Bone marrow (tissue), 2 donors: ENCODE measurements at places on chromosomes 16 and 17.

DNA sequence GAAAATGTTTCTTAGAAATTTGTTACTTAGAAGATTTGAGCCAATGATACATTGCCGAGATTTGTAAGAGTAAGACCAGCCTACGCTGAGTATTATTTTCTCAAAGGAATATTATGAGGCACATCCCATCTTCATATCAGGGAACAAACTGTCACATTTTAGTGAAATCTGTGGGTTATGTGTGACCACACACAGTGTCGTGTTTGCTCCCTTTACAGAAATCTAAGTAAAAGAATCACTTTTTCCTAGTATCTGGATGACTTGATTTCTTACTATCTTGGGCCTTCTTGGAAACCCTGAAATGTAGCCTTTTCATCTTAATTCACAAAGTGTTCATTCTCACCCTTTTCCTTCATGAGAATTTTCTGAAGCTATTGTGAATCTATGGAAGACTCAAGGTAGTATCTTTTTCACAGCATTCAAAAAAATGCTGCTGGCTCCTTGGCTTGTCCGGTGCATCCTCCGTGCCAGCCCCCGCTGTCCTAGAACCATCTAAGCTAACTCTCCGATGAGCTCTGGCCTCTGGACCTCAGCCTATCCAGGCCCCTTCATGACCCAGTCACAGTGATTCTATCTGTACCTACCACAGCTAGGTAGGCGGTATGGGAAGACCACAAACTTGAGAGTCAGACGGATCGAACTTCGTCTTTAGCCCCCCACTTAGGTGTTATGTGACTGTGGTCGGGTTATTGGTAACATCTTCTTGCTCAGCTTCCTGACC lies 524.3 kb downstream of the MAF start:
- no peak for DNase-seq

DNA sequence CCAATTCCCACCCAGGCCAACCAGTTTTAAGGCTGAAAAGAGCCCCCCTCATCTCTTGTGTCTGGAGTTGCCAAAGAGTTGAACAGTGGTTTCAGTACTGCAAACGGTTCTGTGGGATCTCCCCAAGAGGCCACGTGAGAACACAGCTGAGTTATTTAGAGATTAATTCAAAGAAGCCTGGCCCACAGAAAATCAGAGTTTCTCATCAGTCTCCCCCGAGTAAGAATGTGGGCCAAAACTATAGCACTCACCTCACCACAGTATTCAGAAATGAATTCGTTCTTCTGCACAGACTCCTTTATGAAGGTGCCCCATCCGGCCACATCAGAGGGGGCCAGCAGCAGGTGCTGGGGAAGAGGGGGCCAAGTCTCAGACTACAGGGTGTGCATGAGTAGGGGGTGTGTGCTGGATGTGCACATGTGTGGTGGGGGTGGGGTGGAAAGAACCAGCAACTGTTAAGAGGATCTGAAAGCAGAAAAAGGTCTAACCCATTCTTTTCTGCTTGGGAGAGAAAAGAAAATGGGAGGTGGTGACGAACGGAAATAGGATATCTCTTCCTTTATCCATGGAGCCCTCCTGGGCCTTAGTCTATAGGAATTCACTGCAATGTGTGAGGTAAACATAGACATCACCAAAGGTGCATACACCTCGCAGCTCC lies 22.6 kb downstream of the CNTNAP1 start:
- no peak for DNase-seq

- DNase-seq: no peak
Observed at GRCh38 chr17:80244871-80245509, 15.7 kb upstream of the RNF213 start.

DNA sequence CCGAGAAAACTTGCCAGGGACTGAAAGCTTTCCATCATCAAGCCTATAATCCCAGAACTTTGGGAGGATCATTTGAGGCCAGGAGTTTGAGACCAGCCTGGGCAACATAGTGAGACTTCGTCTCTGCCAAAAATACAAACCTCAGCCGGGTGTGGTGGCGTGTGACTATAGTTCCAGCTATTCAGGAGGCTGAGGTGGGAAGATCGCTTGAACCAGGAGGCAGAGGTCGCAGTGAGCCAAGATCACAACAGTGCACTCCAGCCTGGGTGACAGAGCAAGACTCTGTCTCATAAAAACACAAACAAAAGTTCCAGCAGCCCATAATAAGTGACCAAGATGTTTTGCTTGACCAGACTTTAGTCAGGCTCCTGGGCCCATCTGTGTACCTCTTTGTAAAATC lies 1.9 kb downstream of the MEAK7 start:
- no peak for DNase-seq

- no peak for DNase-seq
Observed at GRCh38 chr16:57775661-57776469, 26.4 kb downstream of the KIFC3 start.

GRCh38 chr16:58501242-58502131 lies 1.5 kb downstream of the NDRG4 start:
- DNase-seq: no peak

DNA sequence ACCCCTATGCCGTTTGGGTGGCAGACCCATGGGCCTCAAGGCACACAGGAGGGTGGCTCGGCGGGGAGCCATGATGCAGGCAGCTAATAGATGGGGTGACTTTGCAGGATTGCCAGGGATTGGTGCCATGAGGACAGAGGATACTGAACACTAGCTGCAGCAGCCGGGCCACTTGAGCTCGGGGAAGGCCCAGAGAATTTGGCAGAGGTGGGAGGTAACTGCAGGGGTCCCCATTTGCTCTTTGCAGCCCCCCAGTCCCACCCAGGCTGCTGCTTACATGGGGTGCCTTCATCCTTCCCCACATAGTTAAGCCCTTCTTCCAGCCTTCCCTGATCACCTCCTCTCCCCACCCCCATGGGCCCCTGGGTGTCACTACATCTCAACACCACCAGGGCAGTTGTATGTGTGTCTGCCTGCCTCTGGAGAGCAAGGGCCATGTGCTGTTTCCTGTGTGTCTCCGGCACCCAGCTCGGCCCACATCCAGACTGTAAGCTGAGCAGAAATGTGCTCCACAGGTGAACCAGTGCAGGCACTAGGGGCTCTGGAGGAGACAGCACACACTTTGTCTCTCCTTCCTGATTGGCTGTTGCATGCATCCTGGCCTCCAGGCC lies 52.0 kb downstream of the SREBF1 start:
- DNase-seq: no peak

GRCh38 chr17:79617740-79618382 lies 7.0 kb upstream of the RBFOX3 start:
- no peak for DNase-seq

DNA sequence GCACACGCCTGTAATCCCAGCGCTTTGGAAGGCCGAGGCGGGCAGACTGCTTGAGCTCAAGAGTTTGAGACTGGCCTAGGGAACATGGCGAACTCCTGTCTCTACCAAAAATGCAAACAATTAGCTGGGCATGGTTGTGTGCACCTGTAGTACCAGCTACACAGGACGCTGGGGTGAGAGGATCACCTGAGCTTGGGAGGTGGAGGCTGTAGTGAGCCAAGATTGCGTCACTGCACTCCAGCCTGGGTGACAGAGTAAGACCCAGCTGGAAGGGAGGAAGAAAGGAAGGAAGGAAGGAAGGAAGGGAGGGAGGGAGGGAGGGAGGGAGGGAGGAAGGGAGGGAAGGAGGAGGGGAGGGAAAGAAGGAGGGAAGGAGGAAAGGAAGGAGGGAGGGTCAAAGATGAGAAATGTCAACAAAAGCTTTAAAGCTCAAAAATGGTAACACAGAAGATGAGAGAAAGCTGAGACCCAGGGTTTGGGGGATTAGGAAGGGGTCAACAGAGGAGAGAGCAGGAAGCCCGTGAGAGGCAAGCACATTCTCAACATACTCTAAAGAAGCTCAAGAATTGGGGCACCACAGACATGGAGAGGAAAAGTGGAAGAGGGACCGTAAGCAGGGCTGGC lies 5.0 kb upstream of the KRT19 start:
- DNase-seq: no peak

- no peak for DNase-seq
Observed at GRCh38 chr17:80790021-80790765, 201.4 kb upstream of the CHMP6 start.

DNA sequence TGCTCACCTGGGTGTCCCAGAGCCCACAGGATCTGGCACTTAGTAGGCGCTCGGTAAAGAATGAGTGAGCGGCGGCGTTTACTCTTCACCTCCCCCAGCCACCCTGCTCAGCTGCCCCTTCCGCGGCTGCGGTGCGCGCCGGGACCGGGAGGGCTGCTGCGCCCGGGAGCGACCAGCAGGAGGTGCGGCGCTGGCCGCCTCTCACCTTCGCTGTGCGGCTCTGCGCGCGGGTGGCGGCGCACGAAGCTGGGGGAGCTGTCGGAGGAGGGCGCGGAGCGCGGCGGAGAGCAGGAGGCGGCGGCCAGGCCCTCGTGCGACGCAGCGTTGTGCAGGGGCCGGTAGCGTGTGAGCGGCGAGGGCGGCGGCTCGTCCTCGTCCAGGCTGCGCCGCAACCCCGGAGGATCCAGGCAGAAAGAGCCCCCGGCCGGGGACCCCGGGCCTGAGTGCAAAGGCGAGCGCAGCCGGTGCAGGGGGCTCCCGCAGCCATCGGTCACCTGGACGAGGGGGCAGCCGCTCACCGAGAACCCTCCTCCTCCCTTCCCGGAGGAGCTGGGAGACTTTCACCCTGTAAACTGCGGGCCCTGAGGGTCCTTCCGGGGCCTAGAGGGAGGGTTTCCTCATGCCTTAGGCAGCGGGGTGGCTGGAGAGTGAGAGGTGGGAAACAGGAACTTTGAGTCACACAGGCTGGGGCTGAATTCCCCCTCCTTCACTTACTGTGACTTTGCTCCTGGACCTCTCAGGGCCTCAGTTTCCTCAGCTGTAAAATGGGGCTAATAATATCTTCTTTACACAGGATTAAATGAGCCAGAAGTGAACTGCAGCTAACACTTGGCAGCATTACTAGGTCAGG lies 12.5 kb downstream of the SAMD14 start:
- DNase-seq: no peak

- no peak for DNase-seq
Observed at GRCh38 chr16:1437606-1438005, 6.7 kb downstream of the PERCC1 start.

- DNase-seq: no peak
Observed at GRCh38 chr17:64255764-64256163, 7.3 kb downstream of the TEX2 start.

DNA sequence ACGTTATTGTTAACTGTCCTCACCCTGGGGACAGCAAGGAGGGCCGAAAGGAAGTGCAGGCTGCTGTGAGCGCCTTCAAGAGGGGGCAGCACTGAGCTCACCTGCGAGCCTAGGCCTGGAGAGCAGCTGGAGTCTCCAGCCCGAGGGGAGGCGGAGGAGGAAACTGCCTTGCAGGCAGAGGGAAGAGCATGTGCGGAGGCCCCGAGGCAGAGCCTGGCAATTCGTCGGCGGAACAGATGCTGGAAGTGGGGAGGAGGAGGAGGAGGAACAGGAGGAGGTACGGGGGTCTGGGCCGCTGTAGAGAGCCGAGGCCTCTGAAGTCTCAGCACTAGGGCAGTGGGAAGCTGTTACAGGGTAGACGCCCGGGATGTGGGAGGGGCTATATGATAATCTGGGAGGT lies 49.6 kb upstream of the PLCG2 start:
- DNase-seq: no peak

GRCh38 chr16:53091466-53092211 lies 36.8 kb downstream of the CHD9 start:
- peak; percentile 3 for DNase-seq

GRCh38 chr17:56441308-56441707 lies 152.2 kb upstream of the NOG start:
- no peak for DNase-seq

GRCh38 chr17:56715613-56716357 lies 117.9 kb downstream of the C17orf67 start:
- DNase-seq: peak; percentile 86

- DNase-seq: no peak
Observed at GRCh38 chr17:50283246-50283645, 9.0 kb downstream of the TMEM92 start.

GRCh38 chr16:80899809-80900592 lies 95.6 kb upstream of the CDYL2 start:
- DNase-seq: no peak

GRCh38 chr17:58381124-58382035 lies 29.4 kb upstream of the SUPT4H1 start:
- DNase-seq: no peak
